ENCODE measurements at places on chromosomes 11 and 22. TPM values are rescaled to one million over a fixed set of nuclear protein-coding genes. Genes with fewer than 3 reads are reported as not detected.

MS4A3 gene
- not detected for polyA plus RNA-seq

MAPK8IP1 gene
- polyA plus RNA-seq: 12.4 TPM

SCN3B gene
- 0.04 TPM for polyA plus RNA-seq

OR56A1 gene
- not detected for polyA plus RNA-seq

KRTAP5-9 gene
- polyA plus RNA-seq: not detected

CCDC87 gene
- polyA plus RNA-seq: 0.19 TPM

ROM1 gene
- polyA plus RNA-seq: 1.7 TPM

IFITM1 gene
- polyA plus RNA-seq: 67.5 TPM

CEP126 gene
- polyA plus RNA-seq: 0.83 TPM

CASP5 gene
- not detected for polyA plus RNA-seq

HBG1 gene
- polyA plus RNA-seq: not detected

LRRC4C gene
- 0.03 TPM for polyA plus RNA-seq
